Muscle of arm (tissue), 14 donors: ENCODE measurements at places on chromosomes 16 and 17. TPM values are rescaled to one million over a fixed set of nuclear protein-coding genes. Genes with fewer than 3 reads are reported as not detected.

XYLT1 gene
- polyA plus RNA-seq: 6.3 TPM

ZG16 gene
- polyA plus RNA-seq: not detected

REXO5 gene
- polyA plus RNA-seq: 7.9 TPM

DNA sequence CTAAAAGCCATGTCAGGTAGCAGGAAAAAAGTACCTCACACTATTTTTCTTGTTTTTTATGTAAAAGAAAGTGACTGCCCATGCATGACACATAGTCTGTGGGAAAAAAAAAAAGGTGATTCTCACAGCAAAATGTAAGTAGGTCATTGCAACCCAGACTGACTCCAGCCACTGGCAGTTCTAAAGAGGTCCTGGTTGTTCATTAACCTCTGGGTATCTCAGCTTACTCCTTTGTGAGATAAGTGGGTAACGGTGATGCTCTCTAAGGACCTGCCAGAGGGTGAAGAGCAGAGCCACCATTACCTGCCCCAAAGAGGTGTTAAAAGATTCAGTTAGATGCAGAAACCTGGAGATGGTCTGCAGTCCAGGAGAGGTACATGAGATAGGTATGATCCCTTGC, 531.9 kb downstream of the GRIN2A start:
- DNase-seq: no peak

- peak; percentile 14 for DNase-seq
These were observed 208.3 kb upstream of the SALL1 start for GRCh38 chr16:51359141-51359955.

- no peak for DNase-seq
These were observed 8.5 kb downstream of the OSBPL7 start for GRCh38 chr17:47813077-47813476.

DNA sequence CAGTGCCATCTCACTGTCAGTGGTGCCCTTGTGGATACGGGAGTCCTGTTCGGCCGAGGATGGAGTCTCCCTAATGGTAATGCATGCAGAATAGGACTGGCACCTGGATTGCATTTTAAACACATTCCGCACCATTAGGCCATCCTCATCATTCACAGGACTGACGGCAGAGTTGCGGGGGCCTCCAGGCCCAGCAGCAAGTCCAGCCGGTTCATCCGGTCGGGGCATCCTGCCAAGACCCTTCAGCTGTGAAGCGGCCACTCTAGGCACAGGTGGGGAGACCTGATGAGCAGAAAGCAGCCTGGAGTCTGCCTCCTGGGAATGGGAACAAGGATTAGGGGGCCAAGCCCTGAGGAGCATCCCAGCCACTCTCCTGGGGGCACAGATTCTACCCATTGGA, 90.3 kb upstream of the XYLT1 start:
- no peak for DNase-seq

- DNase-seq: peak; percentile 91
These were observed 82.3 kb downstream of the CCDC182 start for GRCh38 chr17:57662644-57663308.
